CD4-positive, alpha-beta T cell treated with Interleukin-1 beta for 1 hour (primary cell): ENCODE measurements at places on chromosomes 7 and 10.

DNA sequence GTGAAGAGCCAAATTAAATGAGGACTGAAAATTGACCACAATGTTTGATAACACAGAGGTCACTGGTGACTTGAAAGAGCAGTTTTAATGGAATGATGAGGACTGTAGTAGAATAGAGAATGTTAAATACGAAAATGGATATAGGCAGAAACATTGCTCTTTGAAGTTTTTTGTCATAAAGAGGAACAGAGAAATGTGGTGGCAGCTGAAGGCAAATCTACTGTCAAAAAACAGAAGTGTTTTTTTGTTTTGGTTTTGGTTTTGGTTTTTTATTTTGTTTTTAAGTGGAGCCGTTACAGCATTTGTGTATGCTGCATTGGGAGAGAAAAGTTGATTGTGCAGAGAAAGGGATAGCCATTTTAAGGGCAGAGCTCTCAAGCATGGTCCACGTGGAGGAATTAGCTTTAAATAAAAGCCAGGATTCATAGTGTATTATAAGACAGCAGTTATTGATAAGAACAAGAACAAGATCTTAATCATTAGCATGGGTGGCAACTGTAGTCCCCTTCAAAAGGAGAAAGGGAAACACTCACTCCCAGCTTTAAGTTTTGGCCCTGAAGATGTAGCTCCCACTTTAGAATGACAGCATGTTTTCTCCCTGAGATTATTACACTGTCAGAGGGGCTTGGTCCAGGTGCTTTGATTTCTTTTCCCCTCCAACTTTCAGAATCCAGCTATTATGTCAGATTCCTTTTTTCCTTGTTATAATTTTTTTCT is 156.7 kb upstream of the BET1 start:
- no peak for DNase-seq

DNA sequence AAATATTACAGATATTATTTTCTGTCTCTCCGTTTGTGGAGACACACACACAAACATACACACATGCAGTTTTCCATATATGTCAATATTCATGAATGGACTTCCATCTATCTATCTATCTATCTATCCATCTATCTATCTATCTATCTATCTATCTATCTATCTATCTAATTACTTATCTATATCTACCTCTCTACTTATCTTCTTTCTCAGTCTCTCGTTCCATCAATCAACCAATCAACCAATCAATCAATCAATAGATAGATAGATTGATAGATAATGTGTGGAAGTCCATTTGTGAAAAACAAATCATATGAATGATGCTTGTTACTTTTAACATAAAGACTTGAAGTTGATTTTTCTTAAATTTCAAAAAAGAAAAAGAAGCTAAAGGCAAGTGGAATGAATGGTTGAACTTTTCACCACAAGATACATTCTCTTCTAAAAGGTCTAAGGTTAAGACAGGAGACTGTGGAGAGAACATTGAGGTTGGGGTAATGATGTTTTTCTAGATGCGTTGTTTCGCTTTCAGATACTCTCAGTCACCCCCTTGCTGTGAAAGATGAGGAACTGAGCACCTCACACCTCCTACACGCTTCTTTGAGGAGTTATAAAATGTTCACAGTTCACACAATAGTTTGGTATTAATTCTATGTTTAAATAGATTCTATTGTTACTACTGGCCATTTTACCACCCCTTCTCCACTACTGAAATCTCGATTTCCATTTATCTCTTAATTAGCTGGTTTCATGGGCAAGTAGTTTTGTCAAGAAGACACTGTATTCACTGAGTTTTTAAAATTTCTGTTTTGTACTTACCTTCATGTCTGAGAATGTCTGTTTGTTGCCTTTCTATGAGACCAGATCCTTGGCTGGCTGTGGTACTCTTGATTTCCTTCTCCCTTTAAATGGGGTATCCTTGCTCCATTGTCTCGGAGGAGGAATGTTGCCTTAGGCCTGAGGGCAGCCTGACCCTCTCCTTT is 114.1 kb downstream of the EMX2 start:
- no peak for DNase-seq

DNA sequence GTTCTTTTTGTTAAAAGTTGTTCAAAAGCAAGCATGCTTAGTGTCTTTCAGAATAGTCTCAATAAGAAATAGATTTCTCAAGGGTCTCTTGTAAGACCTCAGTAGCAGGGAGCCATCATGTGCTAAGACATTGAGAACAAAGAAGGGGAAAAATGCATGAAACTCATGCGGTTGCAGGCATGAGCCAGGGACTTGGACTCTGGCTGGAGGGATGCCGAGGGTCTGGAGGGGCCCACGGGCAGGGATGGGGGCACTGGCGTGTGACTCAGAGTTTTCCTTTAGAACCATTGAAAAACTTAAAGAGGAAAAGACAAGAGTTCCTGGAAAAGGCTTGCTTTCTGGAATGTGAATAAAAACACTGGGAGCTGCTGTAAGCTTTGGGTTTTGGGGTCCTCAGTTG is 253.3 kb downstream of the CCDC3 start:
- no peak for DNase-seq

DNA sequence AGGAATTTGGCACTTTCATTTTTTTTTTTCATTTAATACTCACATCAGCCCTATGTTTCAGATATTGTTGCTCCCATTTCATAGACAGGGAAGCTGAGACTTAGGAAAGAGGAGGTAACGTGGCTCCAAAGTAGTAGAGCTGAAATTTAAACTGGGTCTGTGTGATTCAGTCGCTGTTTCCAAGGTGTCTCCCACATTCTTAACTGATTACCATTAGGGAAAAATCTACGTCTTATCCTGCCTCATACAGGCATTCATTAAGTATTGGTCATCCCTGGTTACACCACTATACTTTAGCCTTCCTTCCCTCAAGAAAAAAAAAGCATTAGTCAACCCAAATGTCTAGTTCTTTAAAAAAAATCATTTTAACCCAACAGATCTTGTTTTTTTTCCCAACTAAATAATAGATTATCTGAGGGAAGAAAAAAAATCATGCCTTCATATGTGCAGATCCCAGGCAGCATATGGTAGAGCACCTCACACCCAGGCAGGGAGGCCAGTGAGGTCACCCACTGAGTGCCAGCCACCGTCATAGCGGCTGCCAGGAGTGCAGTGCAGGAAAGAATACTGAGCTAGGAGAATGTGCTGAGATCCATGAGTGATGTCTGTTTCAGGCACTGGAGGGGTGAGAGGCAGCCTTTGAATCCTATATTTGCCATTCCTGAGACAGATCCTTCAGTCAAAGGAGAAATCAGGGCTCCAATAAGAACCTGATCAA is 59.0 kb upstream of the SORCS3 start:
- no peak for DNase-seq

GRCh38 chr10:9853405-9854355 is 1164.0 kb upstream of the CELF2 start:
- DNase-seq, result no peak

DNA sequence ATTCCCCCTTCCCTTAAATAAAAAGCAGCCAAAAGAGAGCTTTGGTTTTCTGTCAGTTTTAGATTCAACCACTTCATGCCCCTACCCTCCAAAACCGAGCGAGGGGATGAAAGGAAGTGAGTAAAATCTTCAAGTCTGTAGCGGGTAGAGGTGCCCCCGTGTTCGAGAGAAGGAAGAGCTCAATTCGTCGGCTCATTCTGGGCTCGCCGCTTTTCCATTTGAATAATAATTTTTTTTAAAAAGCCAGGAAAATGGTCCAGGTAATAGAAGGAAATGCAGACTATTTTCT is 436.2 kb upstream of the GALNT17 start:
- DNase-seq, result no peak

DNA sequence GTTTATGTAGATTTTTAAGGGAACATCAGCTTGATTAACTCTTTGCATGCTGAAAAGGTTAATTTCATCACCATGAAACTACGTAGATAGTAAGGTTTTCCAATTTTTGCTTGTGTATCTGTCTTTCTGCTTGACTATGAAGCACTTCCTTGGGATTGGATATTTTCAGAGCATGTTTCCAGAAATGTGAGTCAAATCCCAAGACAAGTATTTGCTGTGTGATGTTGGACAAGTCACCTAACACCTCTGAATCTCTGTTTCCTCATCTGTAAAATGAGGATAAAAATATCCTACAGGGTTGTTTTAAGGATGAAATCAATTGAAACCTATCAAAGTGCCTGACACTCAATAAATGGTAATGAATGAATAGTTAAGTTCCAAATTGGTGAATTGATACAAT is 42.4 kb downstream of the ANK3 start:
- DNase-seq, result no peak

- DNase-seq, result no peak
These were observed 300.9 kb upstream of the C7orf33 start for GRCh38 chr7:148289630-148290029.

GRCh38 chr7:151138153-151138851 is 29.2 kb downstream of the GBX1 start:
- no peak for DNase-seq

- DNase-seq, result no peak
These were observed 23.9 kb upstream of the AP5Z1 start for GRCh38 chr7:4751398-4751947.

- DNase-seq, result no peak
These were observed 50.7 kb upstream of the SVIL start for GRCh38 chr10:29685506-29685905.

GRCh38 chr7:146635205-146636032 is 518.8 kb downstream of the CNTNAP2 start:
- no peak for DNase-seq

GRCh38 chr7:47438411-47439029 is 143.4 kb downstream of the TNS3 start:
- no peak for DNase-seq

DNA sequence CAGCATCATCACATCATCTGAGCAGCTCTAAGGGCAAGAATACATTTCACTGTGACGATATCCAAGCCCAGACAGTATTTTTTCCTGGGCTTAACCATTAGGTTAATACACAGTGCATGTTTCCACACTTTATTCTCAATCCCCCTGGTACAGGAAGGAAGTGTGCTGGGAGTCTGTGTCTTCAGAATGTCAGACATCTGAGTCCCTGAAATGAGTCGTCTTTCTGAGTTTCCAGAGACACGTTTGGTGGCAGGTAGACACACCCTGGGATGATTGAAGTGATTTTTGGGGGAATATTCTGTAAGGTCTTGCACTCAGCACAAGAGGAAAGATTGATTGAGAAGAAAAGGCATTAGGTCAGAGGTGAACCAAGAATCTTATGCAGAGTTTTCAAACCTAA is 13.1 kb upstream of the SHH start:
- DNase-seq, result no peak

GRCh38 chr7:93178213-93178612 is 30.0 kb upstream of the SAMD9L start:
- no peak for DNase-seq

GRCh38 chr10:11395581-11396310 is 215.7 kb downstream of the USP6NL start:
- no peak for DNase-seq

GRCh38 chr10:18164093-18164492 is 23.9 kb downstream of the CACNB2 start:
- no peak for DNase-seq

- DNase-seq, result peak; percentile 19
These were observed 15.3 kb upstream of the SUN1 start for GRCh38 chr7:816751-817671.

DNA sequence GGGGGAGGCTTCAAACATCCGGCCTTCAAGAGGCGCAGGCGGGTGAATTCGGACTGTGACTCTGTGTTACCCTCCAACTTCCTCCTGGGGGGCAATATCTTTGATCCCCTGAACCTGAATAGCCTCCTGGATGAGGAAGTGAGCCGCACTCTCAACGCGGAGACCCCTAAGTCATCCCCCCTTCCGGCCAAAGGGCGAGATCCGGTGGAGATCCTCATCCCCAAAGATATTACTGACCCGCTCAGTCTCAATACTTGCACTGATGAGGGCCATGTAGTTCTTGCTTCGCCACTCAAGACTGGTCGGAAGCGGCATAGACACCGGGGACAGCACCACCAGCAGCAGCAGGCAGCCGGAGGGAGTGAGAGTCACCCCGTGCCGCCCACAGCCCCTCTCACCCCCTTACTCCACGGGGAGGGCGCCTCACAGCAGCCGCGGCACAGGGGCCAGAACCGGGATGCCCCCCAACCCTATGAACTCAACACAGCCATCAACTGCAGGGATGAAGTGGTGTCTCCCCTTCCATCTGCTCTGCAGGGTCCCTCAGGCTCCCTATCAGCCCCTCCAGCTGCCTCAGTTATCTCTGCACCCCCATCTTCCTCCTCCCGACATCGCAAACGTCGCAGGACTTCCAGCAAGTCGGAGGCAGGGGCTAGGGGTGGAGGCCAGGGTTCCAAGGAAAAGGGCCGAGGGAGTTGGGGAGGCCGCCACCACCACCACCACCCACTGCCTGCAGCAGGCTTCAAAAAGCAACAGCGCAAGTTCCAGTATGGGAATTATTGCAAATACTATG is 1.1 kb downstream of the MEPCE start:
- DNase-seq, result no peak

DNA sequence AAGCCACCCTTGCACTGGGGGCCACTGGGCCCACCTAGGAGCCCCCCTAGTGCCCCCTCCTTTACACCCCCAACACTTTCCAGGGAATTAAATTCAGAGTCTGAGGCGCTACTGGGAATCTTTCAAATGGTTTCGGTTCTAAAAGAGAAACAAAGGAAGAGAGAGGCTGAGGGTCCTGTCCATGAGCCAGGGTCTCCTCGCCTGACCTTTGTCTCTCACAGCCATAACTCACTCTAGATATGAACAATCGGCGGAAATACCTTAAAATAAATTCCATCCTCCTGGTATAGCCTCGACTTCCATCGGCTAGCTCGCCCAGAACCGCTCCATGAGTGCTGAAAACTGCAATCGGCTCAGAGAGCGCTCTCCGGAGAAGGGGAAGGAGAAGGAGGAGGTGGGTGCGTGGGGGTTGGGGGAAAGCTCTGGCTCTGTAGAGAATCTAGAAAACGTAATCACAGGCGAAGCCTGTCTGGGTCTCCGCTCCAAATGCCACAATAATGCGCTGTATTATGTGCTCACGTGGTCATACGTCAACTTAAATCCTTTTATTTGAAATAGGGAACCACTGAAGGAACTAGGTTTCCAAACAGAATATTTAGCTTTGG is 12.6 kb downstream of the HOXA4 start:
- DNase-seq, result no peak

DNA sequence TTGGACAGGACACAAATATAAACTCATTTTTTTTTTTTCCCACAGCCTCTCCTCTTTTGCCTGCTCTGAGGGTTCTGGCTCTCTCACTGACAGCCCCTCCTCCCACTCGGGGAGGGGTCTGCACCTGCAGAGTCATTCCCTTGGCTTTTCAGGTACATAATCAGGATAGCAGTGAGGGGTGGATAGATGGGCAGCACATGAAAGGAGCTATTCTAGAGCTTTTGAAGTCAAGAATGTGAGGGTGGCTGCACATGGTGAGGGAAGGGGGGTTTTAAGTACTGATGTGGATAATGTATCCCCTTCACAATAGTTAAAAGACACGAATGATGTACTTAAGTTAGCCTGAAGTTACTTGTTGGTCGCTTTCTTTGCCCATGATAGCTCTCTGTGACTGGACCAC is 76.2 kb downstream of the CFAP58 start:
- no peak for DNase-seq
